GM12865 (cell line): ENCODE measurements at places on chromosomes 1 and 21.

DNA sequence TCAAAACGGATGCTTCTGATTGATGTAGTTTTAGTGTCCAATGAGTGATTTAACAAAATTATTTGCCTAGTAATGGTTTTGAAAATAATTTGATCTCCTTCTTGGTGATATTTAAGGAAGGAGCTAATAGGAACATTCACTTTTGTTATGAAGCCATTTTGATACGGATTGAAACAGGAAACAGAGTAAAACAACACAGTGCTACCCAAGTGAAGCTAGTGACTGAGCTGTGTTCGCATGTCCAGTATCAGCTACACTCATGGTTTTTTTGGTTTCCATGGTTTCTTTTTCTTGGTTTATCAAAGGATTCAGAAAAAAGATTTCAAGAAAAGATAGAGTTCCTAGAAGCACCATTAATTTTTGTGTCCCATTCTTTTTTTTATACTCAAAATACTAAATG lies 40.1 kb upstream of the PLEKHO1 start:
- peak; percentile 7 for DNase-seq

DNA sequence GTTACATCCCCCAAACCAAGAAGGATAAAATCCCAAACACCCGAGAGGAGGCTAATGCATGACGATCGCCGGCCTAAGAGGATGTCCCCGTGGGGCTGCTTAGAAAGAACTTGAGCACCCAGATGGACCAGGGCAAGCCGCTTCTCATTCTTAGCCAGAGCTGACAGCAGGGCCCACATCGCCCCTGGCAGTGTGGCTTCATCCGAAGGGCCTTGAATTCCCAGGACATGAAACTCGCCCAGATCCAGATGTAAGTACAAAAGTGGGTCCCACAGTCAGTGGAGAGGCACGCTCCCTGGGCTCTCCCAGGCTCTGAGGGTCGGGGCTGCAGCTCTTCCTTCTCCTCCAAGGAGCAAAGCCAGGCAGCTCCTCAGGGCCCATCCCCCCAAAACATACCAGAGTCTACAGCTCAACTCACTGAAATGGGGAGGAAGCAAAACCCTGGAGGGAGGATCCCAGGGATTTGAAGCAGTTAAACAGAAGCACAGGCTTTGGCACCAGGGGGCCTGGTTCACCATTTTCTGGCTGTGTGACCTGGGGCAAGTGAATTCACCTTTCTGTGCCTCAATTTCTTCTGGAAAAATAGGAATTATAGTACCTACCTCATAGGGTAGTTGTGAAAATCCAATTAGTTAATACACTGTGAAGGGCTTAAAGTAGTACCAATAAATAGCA lies 85.6 kb downstream of the MAN1C1 start:
- no peak for DNase-seq

- DNase-seq: no peak
These were observed 314 bp downstream of the DPH5 start for GRCh38 chr1:101025283-101025656.

DNA sequence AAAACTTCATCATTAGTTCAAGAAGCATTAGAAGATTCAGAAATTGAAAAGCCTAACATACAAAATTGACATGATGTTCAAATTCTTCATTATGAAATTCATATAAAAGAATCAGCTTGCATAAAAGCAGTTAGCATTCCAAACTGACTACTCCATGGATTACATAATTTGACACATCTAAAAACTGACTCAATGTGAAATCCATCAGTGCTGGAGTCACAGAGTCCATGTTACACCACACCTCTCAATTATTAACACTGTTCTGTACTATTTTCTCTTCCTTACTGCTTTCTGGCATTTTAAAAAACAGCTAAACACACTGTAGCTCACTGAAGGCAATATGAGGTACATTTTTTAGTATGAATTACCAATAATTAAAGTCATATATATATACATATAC lies 28.0 kb downstream of the ARHGAP29 start:
- no peak for DNase-seq

DNA sequence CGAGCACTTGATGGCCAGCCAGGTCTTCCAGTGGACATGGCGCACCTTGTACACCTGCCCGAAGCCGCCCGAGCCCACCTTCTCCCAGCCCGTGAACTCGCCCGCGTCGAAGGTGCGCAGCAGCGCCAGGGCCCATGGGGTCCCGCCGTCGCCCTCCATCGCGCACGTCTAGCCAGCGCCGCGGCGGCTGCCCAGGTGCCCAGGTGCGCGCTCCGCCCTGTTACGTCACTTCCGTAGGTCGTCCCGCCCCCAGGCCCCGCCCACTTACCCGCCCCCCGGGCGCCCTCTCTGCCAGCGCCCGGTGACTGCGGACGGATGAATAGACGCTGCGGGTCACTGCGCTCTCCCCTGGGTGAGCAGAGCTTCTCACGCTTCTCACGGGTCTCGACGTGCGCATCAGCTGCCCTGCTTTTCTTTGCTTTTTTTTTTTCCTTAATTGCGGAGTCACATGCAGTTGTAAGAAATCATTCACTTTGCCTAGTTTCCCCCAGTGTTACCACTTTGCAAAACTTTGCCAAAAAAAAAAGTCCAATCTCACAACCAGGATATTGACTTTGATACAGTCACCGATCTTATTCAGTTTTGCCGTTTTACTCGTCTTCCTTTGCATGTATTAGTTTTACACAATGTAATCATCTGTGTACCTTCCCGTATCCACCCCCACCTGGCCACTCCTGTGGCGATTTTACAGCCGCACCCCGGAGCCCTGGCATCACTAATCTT lies at the start of gene RIPK4:
Gene RIPK4, minus strand, starts transcription at position 170 of the 723 bp plus-strand sequence. Its CDS starts 11 bp downstream, at position 159.
- peak; percentile 63 for DNase-seq

- no peak for DNase-seq
These were observed 379.4 kb downstream of the PLPP3 start for GRCh38 chr1:56199956-56200355.

DNA sequence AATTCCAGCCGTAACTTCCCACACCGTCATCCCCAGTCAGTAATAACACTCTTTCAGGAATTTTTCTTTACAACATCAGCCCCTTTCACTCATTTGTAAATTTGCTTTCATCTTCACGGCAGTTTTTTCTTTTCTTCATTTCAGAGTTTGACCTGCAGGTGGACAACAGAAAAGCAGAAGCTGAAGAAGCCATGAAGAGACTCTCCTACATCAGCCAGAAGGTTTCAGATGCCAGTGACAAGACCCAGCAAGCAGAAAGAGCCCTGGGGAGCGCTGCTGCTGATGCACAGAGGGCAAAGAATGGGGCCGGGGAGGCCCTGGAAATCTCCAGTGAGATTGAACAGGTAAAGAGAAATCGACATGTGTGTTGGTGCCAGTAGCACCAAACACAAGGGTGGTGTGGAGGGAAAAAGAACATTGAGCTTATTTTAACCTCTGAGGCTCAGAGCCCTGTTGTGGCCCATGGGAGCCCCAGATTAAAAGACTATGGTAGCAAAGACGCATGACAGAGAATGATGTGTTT lies 53.2 kb downstream of the LAMC2 start:
- peak; percentile 61 for DNase-seq

GRCh38 chr1:15167386-15167785 lies 13.8 kb downstream of the TMEM51 start:
- no peak for DNase-seq

DNA sequence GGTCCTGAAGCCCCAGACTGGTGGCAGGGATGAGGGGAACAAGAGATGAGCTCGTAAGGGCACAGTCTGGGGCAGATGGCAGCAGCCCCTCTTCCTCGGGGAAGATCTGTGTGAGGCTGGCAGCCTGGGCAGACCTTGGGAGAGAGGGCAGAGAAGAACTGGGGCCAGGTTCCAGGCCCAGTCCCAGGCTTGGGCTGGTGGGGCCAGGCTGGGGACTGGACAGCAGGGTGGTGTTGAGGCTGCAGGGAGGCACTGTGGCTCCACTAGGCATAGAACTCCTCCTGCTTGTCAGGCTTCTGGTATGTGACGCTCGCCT lies 35.7 kb downstream of the SDC3 start:
- no peak for DNase-seq

DNA sequence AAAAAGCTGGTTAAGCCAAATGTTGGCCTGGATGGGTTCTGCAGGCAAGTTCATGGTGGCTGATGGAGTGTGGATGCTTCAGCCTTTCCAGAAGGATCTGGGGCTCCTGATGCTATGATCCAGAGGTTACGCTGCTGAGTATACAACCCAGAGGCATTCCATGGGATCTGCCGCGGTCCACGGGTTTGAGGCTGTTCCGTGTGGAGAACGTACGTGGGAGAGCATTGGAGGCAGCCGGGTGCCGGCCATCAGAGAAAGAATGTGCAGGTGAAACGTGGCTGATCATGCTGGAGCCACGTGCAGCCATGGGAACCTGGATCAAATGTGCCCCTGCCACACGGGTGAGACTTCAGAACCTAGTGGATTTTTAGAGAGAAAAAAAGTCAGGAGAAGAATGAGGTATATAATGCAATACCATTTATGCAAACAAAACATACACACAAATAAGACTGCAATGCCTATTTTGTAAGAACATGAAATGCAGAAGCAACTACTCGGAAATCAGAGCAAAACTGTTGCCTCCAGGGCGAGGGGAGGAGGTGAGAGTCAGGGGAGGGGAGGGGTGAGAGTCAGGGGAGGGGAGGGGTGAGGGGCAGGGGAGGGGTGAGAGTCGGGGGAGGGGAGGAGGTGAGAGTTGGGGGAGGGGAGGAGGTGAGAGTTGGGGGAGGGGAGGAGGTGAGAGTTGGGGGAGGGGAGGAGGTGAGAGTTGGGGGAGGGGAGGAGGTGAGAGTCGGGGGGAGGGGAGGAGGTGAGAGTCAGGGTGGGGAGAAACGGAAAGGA lies 116.5 kb upstream of the C1orf174 start:
- DNase-seq: no peak

GRCh38 chr1:228802386-228803220 lies 67.3 kb downstream of the RHOU start:
- no peak for DNase-seq

GRCh38 chr1:244205171-244205570 lies 154.1 kb downstream of the ZBTB18 start:
- DNase-seq: no peak

DNA sequence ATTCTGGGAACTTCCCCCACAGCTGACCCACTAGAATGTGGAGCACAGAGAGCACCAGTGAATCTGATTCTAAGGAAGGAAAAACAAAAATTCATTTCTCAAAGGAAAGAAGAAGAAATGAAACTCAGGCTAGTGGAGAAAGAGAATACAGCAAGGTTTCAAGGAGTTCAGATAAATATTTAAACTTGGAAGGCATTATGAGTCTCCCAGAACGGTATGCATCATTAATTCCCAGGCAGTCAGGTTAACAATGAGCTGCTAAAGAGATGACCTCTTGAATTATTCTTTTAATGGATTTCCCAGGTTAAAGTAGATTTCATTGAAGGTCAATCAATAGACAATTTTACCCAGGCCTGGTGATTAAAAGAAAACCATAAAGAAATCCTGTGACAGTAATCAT lies 103.6 kb upstream of the KAZN start:
- DNase-seq: no peak

DNA sequence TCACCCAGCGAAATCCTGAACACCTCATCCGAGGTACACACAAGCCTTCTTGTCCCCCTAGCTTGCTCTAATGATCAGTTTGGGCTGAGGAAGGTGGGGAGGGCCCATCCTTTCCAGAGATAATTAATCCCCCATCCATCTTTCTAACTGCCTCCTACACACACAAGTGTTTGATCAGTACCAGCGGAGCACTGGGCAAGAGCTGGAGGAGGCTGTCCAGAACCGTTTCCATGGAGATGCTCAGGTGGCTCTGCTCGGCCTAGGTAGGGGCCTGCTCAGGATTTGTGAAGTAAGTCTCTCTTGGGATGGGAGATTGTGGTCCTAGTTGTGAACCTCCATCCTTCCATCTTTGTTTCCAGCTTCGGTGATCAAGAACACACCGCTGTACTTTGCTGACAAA lies 5.8 kb downstream of the ANXA9 start:
- DNase-seq: no peak

- no peak for DNase-seq
These were observed 42.9 kb downstream of the PARP1 start for GRCh38 chr1:226364901-226365565.

GRCh38 chr1:64098436-64098835 lies 105.0 kb upstream of the UBE2U start:
- no peak for DNase-seq

GRCh38 chr1:202133001-202133400 lies 10.3 kb downstream of the GPR37L1 start:
- DNase-seq: no peak

DNA sequence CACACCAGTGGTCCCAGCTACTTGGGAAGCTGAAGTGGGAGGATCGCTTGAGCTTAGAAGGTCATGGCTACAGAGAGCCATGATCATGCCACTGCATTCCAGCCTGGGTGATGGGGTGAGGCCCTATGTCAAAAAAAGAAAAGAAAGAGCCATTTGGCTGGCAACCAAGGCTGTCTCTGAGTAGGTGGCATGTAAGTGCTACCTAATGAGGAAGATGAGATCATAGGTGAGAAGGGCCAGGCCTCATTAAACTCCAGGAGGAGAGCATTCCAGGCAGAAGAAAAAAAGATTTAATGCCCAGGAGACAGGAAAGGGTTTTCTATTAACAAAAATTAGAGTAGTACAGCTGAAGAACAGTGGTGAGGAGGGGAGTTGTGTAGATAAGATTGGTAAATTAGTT lies 103.4 kb upstream of the ZNF678 start:
- no peak for DNase-seq

- no peak for DNase-seq
These were observed 148.7 kb upstream of the LMO4 start for GRCh38 chr1:87179851-87180519.

DNA sequence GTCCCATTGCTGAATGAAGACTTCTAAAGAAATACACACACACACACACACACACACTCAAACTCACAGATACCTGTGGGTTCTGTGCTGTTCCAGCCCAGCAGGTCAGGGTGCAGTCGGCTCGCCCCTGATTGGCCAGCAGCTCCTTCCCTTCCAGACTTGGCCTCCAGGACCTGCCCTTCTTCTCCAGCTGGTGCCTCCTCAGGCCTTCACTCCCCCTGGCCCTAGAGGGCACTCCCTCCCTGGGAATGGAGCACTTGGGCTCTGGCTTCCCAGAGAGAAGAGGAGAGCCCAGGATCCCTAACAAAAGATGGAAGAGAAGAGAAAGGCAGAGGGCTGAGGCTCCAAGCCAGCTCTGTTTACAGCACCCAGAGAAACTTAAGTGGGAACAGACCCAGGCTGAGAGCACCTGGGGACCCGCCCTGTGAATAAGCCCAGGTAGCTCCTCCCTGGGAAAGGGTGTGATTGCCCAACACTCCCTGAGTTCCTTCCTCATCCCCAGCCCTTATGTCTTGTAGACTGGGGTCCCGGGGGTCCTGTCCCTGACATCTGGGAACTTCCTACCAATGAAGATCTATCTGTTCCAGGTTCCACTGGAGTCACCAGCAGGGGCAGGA lies at the start of gene PGLYRP3:
Gene PGLYRP3, minus strand, starts transcription at position 383 of the 617 bp plus-strand sequence. CDS start 2,287 bp downstream, outside the sequence.
- no peak for DNase-seq

GRCh38 chr1:41006942-41007865 lies 14.3 kb downstream of the SLFNL1 start:
- DNase-seq: no peak
